Breast epithelium (tissue), 4 donors: ENCODE measurements at places on chromosomes 6 and 20. TPM values are rescaled to one million over a fixed set of nuclear protein-coding genes. Genes with fewer than 3 reads are reported as not detected.

The C6orf141 gene
- 6.1 TPM for total RNA-seq

The MACROD2 gene
- total RNA-seq, result 26.8 TPM

The DDX43 gene
- total RNA-seq, result 5.0 TPM

The APOBEC2 gene
- not detected for total RNA-seq

GRCh38 chr6:34386316-34387137 is 5.9 kb downstream of the NUDT3 start:
- no peak overlapping the region for H3K27ac ChIP-seq
- H3K4me1 ChIP-seq, result no peaks in the 10 kb centered on the region
- no peak overlapping the region for H3K4me3 ChIP-seq
- H3K27me3 ChIP-seq, result no peaks in the 10 kb centered on the region
- H3K36me3 ChIP-seq, result no peaks in the 10 kb centered on the region

- no peak overlapping the region for H3K27ac ChIP-seq
- DNase-seq, result no peak
- H3K4me3 ChIP-seq, result no peak overlapping the region
- H3K27me3 ChIP-seq, result no peaks in the 10 kb centered on the region
- H3K36me3 ChIP-seq, result no peaks in the 10 kb centered on the region
Observed at GRCh38 chr6:142893088-142893487, 51.9 kb downstream of the HIVEP2 start.

DNA sequence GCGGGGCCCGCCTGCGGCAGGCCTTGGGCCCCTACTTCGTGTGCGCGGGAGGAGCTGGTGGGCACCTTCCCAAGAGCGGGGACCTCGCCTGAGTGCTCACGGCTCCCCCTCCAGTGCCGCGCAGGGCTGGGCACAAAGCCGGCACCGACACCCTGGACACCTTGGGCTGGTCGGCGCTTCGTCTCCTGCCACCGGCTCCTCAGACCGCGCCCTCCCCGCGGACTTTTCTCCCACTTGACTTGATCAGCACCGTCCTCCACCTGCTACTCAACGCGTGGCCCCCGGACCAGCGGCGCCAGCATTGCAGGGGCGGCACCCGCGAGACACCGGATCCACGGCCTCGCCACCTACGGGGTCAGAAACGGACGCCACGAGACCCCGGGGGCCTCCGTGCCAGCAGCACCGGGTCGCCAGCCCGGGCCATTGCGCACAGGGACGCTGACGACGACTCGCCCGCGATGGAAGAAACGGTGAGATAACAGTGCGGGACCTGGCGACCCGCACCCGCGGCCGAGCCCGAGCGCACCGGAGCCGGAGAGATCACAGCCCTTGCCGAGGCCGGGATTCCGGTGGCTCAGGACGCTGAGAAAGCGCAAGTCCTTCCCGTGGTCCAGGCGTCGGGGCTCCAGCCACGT is 154.2 kb downstream of the DLL1 start:
- no peak for DNase-seq
- H3K36me3 ChIP-seq, result no peaks in the 10 kb centered on the region
- no peaks in the 10 kb centered on the region for H3K27me3 ChIP-seq
